ENCODE measurements at places on chromosomes 5 and 9. TPM values are rescaled to one million over a fixed set of nuclear protein-coding genes. Genes with fewer than 3 reads are reported as not detected.

Gene SPINK7
- not detected for polyA plus RNA-seq

Gene ELAVL2
- polyA plus RNA-seq = not detected

Gene TSSK1B
- not detected for polyA plus RNA-seq

Gene AFF4
- 23.3 TPM for polyA plus RNA-seq
